ENCODE measurements at places on chromosomes 6 and 20.

GRCh38 chr20:14947946-14948345 is 610.5 kb upstream of the FLRT3 start:
- no peaks in the 10 kb centered on the region for H3K36me3 ChIP-seq
- H3K27me3 ChIP-seq, result no peaks in the 10 kb centered on the region
- no peak overlapping the region for H3K27ac ChIP-seq
- H3K4me1 ChIP-seq, result no peaks in the 10 kb centered on the region
- no peak for DNase-seq

GRCh38 chr6:166997348-166997747 is 1.8 kb upstream of the CEP43 start:
- H3K4me1 ChIP-seq, result peaks cover 40% of the 10 kb centered on the region
- no peak for DNase-seq
- H3K27me3 ChIP-seq, result no peaks in the 10 kb centered on the region
- H3K36me3 ChIP-seq, result peaks cover 40% of the 10 kb centered on the region
- peak overlapping the region; percentile 82 for H3K27ac ChIP-seq

DNA sequence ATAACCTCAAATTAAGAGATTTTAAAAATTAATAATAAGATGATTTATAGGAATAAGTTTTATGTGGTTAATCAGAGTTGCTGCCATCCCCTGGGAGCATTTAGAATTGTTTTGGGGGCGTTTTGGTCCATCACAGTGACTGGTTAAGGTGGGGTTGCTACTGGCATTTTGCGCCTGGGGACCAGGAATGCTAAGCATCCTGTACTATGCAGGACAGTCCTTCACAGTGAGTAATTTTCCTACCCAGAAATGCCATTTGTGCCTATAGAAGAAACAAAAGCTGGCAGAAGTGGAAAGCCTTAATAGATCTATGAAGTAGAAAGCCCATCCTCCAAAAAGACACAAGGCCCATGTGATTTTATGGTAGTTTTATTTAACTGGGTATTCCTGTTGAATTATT is 118.0 kb downstream of the ANKS1A start:
- no peaks in the 10 kb centered on the region for H3K36me3 ChIP-seq
- no peaks in the 10 kb centered on the region for H3K27me3 ChIP-seq
- H3K27ac ChIP-seq, result no peak overlapping the region
- no peak overlapping the region for H3K4me3 ChIP-seq

- no peaks in the 10 kb centered on the region for H3K27me3 ChIP-seq
- no peak for DNase-seq
- H3K4me1 ChIP-seq, result peaks cover 44% of the 10 kb centered on the region
Measured at GRCh38 chr20:46088409-46089166, 1.2 kb downstream of the NCOA5 start.

- DNase-seq, result no peak
- H3K4me3 ChIP-seq, result no peak overlapping the region
- no peak overlapping the region for H3K27ac ChIP-seq
- no peaks in the 10 kb centered on the region for H3K36me3 ChIP-seq
- no peaks in the 10 kb centered on the region for H3K4me1 ChIP-seq
Measured at GRCh38 chr6:95629551-95629950, 52.2 kb downstream of the MANEA start.

DNA sequence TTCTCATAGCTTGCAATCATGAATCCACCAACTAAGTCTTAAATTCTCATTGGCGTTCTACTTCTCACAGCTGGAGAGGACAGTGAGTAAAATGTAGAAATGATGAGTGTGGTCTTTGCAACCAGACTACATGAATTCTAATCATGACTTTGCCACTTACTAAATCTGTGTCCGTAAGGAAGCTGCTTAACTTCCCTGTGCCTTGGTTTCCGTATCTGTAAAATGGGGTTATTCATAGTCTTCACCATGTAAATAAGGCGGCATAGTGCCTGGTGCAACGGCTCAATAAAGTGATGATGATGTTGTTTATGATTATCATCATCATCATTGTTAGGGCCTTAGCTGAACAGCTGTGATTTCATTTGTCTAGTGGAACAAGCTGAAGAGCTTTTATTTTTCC is 12.6 kb downstream of the CFAP206 start:
- no peak for DNase-seq
- peaks cover 3% of the 10 kb centered on the region for H3K27me3 ChIP-seq
- H3K4me3 ChIP-seq, result no peak overlapping the region
- H3K4me1 ChIP-seq, result no peaks in the 10 kb centered on the region
- H3K36me3 ChIP-seq, result no peaks in the 10 kb centered on the region

DNA sequence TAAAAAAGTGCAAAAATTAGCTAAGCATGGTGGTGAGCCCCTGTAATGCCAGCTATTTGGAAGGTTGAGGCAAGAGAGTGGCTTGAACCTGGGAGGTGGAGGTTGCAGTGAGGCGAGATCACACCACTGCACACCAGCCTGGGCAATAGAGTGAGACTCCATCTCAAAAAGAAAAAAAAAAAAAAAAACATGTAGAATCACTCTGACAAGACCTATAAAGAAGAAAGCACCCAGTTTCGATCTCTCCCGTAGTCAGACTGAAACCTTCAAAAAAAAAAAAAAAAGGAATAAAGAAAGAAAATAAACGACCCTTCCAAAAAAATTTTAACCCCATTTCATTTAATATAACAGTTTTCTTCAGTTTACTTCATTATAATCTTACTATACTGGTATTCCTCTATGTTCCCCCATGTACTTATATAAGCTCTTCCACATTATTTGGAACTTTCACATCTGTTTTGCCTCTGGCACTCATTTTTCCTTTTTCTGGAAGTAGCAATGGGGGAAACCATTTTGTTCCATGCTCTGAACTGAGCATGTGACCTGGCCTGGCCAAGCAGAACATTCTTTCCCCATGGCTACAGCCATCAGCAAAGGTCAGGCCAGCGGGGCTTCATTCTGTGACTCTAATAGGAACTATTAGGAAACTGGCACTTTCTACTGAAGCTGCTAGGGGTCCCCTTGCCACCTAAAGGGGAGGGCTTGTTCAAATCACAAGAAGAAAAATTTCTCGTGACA is 9.6 kb downstream of the SLC18B1 start:
- H3K36me3 ChIP-seq, result peaks cover 20% of the 10 kb centered on the region
- no peak for DNase-seq
- H3K27ac ChIP-seq, result no peak overlapping the region
- H3K4me1 ChIP-seq, result peaks cover 15% of the 10 kb centered on the region

- DNase-seq, result peak; percentile 2
- peak overlapping the region; percentile 89 for H3K4me3 ChIP-seq
- peaks cover 9% of the 10 kb centered on the region for H3K27me3 ChIP-seq
- peaks cover 63% of the 10 kb centered on the region for H3K4me1 ChIP-seq
- H3K27ac ChIP-seq, result peak overlapping the region; percentile 95
Measured at GRCh38 chr6:36596356-36596755, 2.2 kb downstream of the SRSF3 start.

- peak; percentile 47 for DNase-seq
- H3K4me1 ChIP-seq, result peaks cover 31% of the 10 kb centered on the region
- H3K27ac ChIP-seq, result peak overlapping the region; percentile 95
- H3K27me3 ChIP-seq, result no peaks in the 10 kb centered on the region
- no peaks in the 10 kb centered on the region for H3K36me3 ChIP-seq
Measured at GRCh38 chr20:10502098-10502526, 67.0 kb downstream of the SLX4IP start.

DNA sequence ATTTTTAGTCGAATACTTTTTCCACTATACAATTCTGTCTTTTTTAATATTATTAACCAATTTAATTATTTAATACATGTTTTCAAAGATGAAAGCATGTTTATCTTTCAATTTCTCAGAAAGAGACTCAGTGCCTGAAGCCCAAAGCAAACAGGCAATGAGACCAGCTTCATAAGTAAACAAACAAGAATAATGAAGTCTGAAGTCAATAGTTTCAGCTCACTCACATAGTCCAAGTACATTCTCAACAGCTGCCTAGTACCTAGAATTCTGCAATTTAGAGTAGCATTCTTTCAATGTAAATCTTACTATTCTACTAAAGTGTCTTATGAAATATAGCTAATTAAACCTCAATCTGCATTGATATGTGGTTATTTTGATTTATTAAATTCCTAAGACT is 626.5 kb upstream of the NRSN1 start:
- no peaks in the 10 kb centered on the region for H3K36me3 ChIP-seq
- no peak for DNase-seq
- H3K4me1 ChIP-seq, result no peaks in the 10 kb centered on the region
- no peak overlapping the region for H3K27ac ChIP-seq

DNA sequence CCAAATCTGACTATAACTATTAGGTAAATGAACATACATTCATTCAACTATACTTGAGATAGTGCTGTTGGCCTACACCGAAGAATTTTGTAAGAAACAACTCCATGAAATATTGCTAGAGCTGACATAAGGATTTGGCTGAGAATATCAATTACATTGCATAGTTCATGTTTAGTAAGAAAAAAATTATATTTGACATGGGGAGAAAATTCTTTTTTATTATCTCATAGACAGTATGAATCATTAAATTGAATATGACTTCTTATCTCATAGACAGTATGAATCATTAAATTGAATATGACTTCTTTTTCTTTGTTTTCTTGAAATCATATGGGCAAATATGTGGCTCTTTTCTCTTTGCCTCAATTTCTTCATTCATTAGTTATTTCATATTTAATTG is 212.3 kb upstream of the HSF2 start:
- H3K27me3 ChIP-seq, result no peaks in the 10 kb centered on the region
- DNase-seq, result no peak

DNA sequence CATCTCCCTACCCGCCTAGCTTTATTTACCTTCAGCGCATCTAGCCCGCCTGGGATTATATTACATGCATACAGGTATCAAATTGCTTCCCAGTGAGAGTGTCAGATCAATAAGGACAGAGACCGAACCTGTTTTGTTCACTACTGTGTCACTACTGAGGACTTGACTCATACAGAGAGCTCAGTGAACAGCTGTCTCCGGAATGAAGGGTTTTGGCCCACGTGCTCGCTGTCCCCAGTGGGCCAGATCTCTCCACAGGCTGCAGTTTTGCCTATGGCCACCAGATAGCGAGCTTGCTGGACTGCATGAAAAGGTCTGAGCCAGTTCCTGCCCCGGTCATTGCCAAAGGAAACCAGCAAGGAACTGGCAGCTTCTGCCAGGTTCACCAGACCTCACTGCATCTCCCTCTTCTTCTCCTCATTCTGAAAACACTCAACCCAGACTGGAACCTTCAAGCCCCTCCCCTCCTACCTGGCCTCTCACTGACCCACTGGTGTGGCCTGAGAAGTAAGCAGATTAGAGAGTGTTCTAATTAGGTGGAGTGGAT is 150.8 kb downstream of the ZMYND8 start:
- DNase-seq, result no peak
- H3K27me3 ChIP-seq, result no peaks in the 10 kb centered on the region
- H3K27ac ChIP-seq, result no peak overlapping the region
- no peak overlapping the region for H3K4me3 ChIP-seq

DNA sequence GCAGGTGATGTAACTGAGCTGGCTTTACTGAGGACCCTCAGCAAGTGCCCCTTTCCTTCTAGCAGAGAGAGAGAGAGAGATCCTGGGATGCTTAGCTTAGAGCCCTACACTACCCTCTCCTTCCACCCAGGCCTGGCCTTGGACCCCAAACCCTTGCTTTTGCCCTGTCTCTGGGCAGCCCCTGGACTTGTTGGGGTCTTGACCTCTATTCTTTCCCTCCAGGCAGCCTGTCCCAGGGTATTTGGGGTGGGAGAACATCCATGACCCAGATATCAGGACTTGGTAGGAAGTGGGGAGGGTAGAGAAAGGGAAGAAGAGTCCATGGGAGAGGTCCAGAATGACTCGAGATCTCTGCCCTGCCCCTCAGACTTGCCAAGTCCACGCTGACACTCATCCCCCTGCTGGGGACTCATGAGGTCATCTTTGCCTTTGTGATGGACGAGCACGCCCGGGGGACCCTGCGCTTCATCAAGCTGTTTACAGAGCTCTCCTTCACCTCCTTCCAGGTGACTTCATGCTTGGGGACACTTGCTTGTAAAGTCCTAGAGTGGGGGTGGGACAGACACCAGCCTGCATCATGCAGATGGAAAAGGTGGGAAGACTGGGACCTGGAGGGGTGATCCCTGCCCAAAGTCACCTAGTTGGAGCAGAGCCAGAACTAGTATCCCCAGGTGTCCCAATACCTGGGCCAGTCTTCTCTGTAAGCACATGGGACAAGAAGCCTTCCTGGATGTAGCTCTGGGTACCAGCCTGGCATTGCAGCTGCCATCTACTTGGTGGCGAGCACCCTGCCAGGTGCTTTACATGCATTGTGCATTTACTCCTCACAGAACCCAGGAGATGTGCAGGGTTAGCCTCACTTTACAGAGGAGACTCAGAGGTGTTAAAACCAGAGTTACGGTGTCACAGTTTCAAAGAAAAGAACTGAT is 30.9 kb downstream of the GLP1R start:
- DNase-seq, result no peak
- no peaks in the 10 kb centered on the region for H3K36me3 ChIP-seq
- H3K27ac ChIP-seq, result no peak overlapping the region
- peaks cover 14% of the 10 kb centered on the region for H3K27me3 ChIP-seq
- H3K4me3 ChIP-seq, result no peak overlapping the region
- H3K4me1 ChIP-seq, result no peaks in the 10 kb centered on the region

DNA sequence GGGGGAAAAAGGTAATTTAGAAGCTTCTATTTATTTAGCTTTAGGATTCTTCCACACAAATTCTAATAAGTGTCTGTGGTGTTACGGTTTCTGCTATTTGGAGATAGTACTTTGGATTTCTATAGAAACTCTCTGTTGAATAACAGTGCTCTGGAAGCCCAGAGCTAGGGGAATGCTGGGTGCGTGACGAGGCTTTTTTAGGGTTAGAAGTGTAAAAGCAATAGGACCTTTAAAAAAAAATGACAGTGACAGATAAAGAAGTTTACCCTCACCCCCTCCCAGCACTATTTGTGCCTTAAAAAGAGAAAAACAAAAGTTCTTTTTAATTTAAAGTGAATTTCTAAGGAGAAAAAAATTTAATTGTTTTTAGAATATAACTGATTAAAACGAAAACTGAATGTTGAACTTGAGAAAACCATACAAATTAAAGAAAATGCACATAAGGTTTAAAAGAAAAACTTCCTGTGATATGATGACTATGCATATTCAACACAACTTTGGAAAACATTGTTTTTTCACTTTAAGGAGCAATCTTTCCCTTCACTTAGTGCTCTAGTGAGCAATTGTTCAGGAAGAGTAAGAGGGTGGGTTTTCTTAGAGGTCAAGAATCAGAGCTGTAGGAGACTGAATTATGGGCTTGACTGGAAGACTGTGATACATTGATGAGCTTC is 89.6 kb upstream of the RIPOR2 start:
- H3K4me1 ChIP-seq, result peaks cover 56% of the 10 kb centered on the region
- no peak overlapping the region for H3K4me3 ChIP-seq
- no peaks in the 10 kb centered on the region for H3K27me3 ChIP-seq
- peak overlapping the region; percentile 75 for H3K27ac ChIP-seq
- H3K36me3 ChIP-seq, result peaks cover 30% of the 10 kb centered on the region

GRCh38 chr6:14094721-14095120 is 22.9 kb upstream of the CD83 start:
- H3K36me3 ChIP-seq, result no peaks in the 10 kb centered on the region
- no peaks in the 10 kb centered on the region for H3K4me1 ChIP-seq
- H3K27me3 ChIP-seq, result no peaks in the 10 kb centered on the region

DNA sequence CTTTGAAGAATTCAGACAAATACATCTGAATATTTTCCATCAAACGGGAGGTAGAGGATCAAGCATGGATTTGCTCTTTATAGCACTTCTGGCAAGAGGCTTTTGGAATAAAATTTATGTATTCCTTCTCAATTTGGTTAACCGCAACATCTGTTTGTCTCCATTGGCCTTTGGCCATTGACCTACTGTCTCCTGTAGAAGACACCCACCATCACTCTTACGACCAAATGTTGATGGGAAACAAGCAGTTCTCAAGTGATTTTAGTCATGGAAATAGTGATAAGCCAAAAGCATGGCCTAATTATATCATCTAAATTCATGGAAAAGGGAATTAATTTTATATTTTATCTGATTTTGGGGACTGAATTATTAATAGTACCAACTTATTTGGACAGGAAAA is 591.9 kb downstream of the CD109 start:
- no peak overlapping the region for H3K27ac ChIP-seq
- DNase-seq, result no peak
- no peaks in the 10 kb centered on the region for H3K27me3 ChIP-seq
- H3K4me3 ChIP-seq, result no peak overlapping the region
